EH (cell line): ENCODE measurements at places on chromosomes 4 and X.

- DNase-seq: no peak
These were observed 8.0 kb downstream of the PPP3CA start for GRCh38 chr4:101339332-101339731.

- DNase-seq: peak; percentile 11
These were observed 1.6 kb upstream of the ARMCX6 start for GRCh38 chrX:101619364-101619763.

DNA sequence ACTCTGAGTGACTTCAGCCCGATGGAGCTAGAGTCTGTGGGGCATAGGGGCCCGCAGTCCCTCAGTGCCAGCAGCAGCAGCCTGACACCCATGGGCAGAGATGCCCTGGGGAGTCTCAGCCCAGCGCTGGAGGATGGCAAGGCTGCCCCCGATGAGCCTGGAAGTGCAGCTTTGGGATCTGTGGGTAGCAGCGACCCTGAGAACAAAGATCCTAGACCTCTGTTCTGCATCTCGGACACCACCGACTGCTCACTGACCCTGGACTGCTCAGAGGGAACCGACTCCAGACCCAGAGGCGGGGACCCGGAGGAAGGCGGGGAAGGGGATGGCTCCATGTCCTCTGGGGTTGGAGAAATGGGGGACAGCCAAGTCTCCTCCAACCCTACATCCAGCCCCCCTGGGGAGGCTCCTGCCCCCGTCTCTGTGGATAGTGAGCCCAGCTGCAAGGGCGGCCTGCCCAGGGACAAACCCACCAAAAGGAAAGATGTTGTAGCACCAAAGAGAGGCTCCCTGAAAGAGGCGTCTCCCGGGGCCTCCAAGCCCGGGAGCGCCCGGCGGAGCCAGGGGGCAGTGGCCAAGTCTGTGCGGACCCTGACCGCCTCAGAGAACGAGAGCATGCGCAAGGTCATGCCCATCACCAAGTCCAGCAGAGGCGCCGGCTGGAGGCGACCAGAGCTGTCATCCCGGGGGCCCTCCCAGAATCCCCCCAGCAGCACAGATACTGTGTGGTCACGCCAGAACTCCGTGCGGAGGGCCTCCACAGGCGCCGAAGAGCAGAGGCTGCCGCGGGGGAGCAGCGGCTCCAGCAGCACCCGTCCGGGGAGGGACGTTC is 39.5 kb downstream of the FHDC1 start:
- DNase-seq: no peak

DNA sequence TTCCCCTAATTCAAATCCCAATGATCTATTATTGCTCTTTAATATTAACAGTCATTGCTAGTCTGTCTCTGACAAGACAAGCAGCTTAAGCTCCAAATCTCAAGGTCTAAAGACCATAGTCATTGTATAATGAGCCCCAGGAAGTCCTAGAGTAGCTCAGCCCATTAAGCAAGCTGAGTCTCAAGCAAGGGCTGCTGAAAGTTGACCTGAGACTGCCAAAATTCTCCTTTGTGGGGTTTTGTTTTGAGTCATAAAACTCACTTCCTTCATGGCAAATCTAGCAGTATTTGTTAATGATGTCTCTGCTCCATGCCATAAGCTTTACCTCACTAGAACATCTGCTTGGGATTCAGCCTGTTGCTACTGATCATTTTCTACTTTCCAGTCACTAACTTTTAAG is 313.2 kb downstream of the ANTXR2 start:
- DNase-seq: no peak

DNA sequence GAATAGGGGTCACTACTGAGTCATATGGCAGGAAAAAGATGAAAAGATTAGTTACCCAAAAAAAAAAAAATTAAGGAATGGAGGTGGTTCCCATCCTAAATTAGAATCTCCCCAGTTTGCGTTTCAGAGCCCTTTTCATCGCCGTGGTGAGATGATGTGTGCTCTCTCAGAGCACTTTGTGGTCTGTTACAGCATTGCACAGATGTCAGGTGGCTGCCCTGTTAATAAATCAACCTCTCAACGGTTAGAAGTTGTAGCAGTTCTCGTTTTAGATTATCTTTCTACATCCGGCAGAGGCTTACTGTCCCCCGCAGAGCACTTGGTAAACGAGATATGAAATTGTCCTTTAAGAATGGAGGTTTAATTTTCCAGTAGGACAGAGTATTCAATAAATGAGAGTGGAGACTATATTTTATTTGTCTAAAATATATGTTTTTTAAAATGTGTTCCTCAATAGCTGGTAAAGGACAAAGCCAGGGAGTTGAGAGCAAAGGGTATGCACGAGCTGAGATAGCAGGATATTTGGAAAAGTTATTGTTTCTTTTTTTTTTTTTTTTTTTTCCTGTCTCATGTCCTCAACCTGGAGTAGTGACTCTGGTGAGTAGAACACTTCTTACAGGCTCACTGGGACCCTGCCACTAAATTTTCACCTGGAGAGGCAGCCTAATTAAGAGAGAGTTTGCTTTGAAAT is 26.9 kb downstream of the AFF1 start:
- DNase-seq: peak; percentile 22

DNA sequence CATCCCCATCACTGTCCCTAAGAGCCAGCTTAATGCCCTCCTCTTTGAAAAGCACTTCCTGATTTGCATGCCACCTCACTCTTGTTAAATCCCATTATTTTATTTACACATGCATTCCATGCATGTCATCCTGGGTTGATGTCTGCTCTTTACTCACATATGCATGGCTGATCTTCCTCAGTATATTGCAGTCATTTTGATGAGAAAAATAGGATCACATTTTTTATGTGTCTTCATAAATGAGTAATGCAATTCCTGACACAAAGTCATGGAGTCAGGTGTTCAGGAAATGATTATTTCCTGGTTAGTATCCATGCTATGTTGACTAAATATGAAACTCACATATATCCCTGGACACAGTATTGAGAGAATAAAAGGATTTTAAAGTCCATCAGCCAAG is 204.7 kb downstream of the SLIT2 start:
- peak; percentile 73 for DNase-seq

- peak; percentile 15 for DNase-seq
These were observed 47.3 kb downstream of the MEPE start for GRCh38 chr4:87880106-87880505.

- no peak for DNase-seq
These were observed 993.6 kb downstream of the ADGRL3 start for GRCh38 chr4:62193761-62194160.

- DNase-seq: no peak
These were observed 1.3 kb upstream of the PIM2 start for GRCh38 chrX:48919947-48920717.

GRCh38 chr4:86918539-86919072 is 16.2 kb upstream of the AFF1 start:
- DNase-seq: peak; percentile 82

GRCh38 chr4:137648531-137648930 is 116.2 kb upstream of the PCDH18 start:
- DNase-seq: no peak

DNA sequence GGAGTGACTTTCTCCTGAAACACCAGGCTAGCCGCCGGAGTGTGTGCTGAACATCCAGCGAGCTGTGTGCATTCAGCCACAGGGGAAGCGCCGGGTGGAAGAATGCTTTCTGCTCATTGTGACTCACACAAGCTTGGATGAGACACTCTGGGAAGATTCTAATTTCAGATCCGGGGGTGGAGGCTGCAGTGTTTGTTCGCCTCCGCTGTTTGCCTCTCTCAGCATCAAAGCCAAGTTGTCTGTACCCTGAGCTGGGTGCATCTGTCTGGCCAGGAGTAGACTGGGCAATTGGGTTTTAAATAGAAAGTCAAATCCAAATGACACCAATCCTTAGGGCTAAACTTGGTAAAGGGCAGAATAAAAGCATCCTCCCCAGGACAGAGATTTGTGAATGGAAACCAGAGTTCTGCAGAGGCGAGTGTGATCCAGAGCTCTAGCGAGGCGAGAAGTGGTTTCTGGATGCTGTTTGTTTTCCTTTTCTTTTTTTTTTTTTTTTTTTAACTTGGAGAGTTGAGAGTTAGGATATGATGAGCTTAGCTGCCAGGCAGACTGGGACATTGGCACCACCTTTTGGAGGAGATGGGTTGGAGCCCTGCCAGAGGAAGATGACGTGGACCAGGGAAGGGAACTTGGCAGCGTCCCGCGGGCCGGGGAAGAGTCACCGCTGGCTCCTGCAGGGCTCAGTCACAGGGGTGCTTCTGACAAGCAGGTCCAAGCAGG is 196.0 kb upstream of the PSAPL1 start:
- peak; percentile 89 for DNase-seq

DNA sequence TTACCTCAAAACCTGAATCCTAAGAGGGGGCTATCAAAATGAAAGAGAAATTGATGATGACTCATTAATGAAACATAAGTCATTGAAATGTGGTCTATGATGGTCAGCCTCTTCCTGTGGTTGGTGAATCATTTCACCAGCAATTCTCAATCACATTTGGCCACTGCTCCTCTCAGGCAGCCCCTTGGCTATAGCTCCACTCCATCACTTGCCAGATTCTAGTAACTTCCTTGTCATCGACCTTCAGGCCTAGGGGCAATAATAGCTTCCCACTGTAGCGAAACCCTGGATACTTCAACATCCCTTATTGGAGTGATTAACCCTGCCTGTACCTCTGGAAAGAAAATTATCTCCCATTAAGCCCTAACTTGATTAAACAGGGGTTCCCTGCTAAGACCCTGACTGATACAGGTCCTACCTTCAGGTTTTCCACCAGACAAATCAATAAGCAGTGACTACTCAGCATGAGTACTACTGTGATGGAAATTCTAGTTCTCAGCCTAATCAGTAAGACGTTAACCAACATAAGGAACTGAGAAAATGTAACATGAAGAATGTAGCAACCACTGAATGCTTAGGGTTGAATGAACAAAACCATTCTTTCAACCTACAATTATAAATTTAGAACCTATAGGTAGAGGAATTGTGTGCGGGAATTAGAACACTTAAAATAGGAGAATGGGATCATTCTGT is 30.4 kb downstream of the ADH7 start:
- DNase-seq: peak; percentile 95

DNA sequence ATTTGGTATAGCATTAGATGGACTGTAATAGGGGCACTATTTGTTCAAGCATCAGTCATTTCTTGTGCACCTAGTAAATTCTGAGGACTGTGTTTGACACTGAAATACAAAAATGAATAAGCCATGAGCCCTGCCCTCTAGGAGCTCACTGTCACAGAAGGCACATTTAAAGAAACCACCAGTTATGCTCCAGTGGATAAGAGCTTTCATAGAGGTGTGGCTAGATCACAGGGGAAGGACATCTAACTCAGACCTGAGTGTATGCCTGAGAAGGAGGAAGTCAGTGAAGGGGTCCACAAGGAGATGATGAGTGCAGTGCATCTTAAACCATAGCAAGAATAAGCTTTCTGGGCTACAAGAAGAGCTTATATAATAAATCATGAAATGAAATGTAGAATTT is 40.1 kb downstream of the BTC start:
- DNase-seq: no peak

GRCh38 chr4:119629142-119629471 is 503 bp upstream of the PDE5A start:
- DNase-seq: no peak

DNA sequence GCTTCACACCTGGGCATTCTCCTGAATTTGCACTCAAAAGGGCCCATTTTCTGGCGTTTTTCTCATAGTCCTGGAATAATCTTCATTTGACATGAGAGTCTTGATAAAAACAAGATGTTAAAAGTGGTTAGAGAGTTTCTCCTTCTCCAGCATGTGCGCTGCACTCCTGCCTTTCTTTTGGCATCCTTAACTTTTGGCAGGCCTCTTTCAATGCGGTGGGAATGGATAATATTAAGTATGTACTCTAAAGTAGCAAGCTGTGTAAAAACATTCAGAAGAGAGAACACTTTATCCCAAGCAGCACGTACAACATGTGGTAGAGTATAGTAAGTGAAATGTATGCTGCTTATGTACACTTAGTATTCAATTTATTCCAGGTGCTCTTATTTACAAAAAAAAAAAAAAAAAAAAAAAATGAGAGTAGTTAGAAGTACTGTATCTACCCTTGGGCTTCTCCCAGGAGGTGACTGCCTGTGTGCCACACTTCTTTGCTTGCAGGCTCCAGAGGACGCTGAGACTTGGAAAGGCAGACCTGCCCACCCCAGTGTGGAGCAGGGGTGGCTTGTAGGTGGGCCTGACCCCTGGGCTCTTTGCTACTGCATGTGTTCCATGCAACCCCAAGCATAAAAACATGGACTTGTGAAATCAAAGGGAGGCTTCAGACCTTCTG is 3.9 kb downstream of the FGF2 start:
- peak; percentile 35 for DNase-seq

GRCh38 chr4:124635331-124635730 is 77.2 kb downstream of the ANKRD50 start:
- no peak for DNase-seq

GRCh38 chr4:153112041-153112441 is 92.2 kb upstream of the TRIM2 start:
- DNase-seq: no peak

DNA sequence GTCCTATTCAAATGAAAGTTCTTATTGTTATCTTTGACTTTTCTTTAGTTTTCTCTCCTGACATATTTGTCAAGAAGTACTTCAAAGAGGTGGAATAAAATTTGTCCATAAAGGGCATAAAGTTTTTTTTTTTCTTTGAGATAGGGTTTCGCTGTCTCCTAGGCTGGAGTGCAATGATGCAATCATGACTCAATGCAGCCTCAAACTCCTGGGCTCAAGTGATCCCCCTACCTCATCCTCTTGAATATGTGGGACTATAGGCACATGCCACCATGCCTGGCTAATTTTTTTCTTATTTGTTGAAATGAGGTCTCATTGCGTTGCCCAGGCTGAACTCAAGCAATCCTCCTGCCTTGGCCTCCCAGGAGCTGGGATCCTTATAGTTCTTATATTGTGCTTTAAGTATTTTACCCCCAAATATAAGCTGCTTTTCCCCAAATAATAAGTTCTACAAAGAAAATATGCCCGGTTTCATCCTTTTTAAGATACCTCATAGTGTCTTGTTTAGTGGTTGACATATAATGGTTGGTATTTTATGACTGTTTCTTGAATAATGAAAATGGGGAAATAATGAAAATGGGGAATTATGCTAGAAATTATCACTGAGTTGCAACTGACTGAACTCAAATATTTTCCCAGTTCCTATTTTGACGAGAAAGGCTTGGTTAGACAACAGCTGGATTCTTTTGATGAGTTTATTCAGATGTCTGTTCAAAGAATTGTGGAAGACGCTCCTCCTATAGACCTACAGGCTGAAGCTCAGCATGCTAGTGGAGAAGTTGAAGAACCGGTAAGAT is 11.6 kb downstream of the POLR2B start:
- DNase-seq: peak; percentile 34
